Mammary epithelial cell (primary cell): ENCODE measurements at places on chromosomes 6 and 20.

- DNase-seq, result no peak
These were observed 185.1 kb downstream of the CDH26 start for GRCh38 chr20:60143261-60143842.

- DNase-seq, result no peak
These were observed 88.3 kb downstream of the ZHX3 start for GRCh38 chr20:41229259-41229658.

DNA sequence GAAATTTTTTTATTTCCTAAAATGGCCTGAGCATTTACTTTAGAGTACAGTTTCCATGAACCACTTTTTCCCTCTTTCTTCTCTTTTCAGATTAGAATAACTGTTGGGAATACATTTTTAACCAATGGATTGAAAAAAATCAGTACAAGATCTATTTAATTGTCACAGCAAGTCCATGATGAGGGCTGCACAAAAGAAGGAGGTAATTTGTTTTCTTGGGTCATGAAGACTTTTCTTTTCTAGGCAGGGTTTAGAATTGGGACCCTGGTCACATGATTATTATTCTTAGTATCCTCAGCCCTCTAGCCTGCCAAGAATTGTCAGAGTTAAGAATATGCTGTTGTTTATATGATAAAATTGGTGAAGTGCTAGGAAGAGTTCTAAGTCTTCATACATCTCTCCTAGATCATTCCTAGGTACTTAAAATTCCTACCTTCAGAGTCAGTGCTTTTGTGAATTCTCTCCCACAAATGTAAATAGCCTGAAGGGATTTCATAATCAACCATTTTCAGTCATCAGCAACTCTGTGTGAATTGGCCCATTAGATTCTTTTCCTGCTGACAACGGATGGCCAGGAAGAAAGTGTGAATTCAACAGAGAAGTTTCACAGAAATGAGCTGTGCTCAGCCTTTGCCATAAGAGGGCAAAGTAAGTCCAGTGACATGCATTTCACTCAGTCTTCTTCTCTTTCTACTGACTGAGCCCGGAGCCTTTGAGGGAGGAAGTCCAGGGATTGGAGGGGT, 32.4 kb upstream of the TPBG start:
- peak; percentile 92 for DNase-seq

GRCh38 chr6:34679552-34680253, 16.9 kb downstream of the ILRUN start:
- no peak for DNase-seq

DNA sequence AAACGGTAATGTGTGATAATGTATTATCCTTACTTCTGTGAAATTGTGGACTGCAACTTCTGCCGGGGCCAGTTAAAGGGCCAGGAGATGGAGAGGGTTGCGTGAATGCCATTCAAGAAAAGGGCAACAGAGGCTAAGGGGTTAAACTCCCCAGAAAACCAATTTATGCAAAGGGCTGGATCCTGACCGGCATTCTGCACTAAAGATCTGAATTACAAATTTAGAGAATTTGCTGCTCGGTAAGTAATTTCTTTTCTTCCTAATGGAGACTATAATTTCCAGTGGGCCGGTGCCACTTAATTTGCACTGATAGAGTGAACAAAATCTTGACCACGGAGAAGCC, 130.1 kb downstream of the BCAS1 start:
- no peak for DNase-seq

DNA sequence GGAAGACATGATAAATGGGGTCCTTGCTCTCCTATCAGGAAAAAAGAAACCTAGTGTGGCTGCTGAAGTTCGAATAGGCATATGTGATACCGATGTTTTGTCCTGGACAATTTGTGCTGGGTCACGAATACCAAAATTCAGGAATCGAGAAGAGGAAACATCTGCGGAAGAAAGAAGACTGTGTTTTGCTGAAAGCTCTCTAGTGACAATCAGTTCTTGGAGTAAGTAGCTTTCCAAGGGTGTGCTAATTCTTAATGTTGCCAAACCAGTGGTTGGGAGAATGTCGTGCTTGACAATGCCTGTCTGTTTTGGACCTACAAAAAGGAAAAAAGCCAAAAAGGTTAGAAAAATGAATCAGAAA, 956.1 kb downstream of the PHF3 start:
- no peak for DNase-seq

GRCh38 chr20:25489221-25489871, 81.9 kb downstream of the GINS1 start:
- DNase-seq, result no peak

DNA sequence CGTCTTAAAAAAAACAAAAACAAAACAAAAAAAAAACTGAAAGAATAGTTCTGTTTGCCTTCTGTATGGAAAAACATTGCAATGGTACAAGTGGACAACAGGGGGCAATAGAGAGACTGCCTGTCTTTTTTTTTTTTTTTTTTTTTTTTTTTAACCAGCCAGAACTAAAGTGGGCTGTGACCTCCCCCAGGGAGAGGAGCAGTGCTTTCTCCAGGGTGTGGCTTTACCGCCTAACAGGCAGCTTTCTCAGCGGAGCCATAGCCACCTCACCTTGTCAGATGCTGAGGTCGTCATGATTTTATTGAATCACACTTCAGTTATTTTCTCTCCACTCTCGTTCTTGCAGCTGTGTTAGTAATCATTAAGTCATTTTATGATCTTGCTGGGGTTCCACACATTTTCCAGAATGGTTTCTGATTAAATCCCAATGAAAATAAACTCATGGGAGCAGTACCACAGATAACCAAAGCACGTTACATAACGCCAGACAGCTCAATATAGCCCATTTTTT, 78.4 kb downstream of the GMPR start:
- DNase-seq, result peak; percentile 60

DNA sequence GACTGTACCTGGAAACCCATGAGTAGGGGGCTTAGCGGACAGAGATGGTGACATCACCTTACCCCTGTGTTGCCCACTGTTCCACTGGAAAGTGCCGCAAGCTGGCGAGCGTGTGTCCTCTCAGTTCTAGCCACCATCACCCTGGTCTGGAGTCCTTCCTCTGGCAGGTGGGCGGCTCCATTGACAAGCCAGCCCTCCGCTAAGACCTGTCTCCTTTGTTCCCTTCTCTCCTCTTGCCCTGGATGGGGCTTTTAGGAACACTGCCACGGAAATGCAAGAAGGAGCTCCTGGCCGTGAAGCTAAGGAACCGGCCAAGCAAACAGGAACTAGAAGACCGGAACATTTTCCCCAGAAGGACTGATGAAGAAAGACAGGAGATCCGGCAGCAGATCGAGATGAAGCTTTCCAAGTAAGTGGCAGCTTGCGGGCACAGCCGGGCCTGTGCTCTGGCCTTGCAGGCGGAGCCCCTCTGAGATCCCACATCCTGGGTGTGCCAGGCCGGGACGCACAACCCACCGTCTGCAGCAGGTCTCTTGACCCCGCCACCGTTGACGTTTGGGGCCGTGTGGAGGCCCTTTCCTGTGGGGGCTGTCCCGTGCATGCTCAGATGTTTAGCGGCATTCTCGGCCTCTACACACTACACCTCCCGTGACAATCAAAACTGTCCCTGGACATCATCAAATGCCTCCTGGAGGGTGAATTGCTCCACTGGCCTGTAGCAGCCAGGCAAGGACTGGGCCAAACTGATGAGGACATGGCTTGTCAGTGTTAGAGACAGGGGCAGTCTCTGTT, 127.5 kb downstream of the SYCP2 start:
- no peak for DNase-seq

GRCh38 chr6:12064131-12064530, 52.0 kb downstream of the HIVEP1 start:
- no peak for DNase-seq

DNA sequence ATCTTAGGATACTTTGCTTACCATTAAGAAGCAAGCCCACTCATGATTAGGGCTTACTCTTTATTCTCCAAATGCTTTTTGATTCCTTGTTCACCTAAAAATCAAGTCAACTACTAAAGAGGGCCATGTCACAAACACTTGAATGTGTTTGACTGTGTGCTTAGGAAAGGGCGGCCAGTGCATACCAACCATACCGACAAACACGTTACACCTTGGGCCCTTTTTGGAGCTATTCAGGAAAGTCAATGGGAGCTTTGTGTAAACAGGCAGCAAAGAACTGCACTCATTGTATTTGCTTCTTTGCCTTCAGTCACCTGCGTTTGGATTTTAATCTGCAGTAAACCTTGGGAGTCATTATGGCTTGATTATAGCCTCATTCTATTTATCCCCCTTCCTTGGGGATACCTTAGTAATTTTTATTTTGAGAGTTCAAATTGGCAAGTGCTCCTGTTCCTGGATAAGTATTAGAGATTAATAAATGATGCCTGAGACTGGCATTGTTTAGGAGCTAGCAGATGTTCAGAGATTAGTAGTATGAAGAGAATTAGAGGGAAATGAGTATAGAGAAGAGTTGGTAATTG, 102.6 kb upstream of the HDGFL1 start:
- DNase-seq, result no peak

DNA sequence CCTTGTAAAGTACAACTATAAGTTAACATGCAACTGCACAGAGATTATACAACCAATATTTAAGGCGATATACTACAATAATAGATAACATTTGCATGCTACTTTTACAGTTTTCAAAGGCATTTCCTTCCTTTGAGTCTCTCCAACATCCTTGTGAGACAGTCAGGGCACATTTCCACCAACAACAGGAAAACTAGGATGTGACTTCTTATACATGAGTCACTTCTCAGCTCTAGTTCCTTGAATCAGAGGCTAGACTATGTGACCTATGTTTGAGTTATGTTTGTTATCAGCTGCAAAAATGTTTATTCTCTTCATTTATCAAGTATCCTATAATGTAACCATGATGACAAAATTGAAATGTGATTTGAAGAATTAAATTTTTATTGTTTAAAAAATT, 51.7 kb upstream of the TFAP2D start:
- no peak for DNase-seq

GRCh38 chr6:137731960-137732616, 135.0 kb upstream of the TNFAIP3 start:
- peak; percentile 80 for DNase-seq

GRCh38 chr6:224350-224749, 67.9 kb upstream of the DUSP22 start:
- no peak for DNase-seq

- no peak for DNase-seq
These were observed 74.6 kb upstream of the TAB2 start for GRCh38 chr6:149242883-149243282.

GRCh38 chr6:10429638-10430427, 15.0 kb upstream of the TFAP2A start:
- peak; percentile 74 for DNase-seq

DNA sequence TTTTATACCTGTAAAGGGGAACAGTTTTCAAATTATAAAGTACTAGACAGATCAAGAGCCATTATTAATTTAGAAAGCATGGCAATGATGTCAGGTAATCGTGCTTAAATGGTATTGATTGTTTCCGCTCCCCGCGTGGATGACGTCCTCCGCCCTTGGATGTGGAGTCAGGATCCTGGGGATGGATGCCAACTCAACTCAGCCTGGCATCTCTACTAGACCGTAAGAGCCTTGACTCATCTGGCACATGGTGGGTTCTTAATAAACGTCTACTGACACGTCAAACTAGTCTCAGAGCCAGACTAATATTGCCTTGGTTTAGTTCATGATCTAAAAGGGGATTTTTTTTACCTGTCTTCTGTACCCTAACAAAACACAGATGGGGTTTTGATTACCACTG, 80.2 kb downstream of the LRFN2 start:
- DNase-seq, result no peak

- DNase-seq, result no peak
These were observed 75.1 kb upstream of the ATXN1 start for GRCh38 chr6:16836144-16836981.

- DNase-seq, result peak; percentile 1
These were observed 99.4 kb downstream of the EYA4 start for GRCh38 chr6:133340557-133340956.

GRCh38 chr20:16018881-16019280, 554.4 kb downstream of the KIF16B start:
- DNase-seq, result peak; percentile 12

DNA sequence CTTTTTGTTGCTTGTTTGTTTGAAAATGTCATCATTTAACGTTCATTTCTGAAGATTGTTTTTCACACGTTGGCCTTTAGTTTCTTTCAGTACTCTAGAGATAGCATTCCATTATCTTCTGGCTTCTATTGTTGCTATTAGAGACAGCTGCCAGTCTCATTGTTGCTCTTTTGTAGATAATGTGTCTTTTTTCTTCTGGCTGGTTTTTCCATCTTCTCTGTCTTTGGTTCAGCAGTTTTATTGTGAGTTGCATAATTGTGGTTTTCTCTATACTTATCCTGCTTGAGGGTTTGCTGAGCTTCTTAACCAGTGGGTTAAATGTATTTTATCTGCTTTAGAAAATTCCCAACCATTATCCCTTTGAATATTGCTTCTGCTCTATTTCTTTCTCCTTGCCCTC, 23.2 kb upstream of the AIG1 start:
- DNase-seq, result no peak

DNA sequence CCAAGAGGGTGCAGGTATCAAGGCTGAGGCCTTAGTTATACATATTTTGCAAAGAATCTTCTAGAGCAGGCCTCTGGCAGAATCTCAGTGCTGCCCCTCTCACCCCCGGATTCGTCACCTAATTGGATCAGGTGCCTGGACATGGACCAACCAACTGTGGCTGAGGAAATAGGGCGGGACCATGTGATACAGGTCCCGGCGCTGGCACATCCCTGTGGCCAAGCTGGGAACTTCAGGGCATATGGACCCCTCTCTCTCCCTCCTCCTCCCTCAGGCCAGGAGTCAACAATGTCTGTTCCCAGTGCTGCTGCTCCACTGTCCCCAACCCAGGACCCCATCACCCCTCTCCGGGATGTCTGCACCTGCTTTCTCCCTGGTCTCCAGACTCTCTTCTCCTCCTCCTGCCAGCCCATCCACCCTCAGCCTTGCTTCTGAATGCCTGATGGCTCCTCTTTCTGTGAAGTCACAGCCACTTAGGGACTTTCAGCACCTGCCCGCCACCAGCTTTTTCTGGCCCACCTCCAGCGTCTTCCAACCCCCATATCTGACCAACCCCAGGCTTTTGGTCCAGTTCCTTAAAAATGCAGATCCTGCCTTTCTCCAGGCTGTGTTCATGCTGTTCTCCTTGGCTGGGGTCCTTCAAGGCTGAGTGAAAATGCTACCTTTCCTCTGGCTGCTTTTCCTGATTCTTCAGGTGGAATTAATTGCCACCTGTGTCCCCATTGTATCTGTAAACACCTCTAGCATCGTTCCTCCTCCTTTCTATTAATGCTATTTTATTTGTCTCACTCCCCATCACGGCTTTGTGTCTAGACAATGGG, 19.0 kb upstream of the MLN start:
- DNase-seq, result no peak

GRCh38 chr6:24274441-24275083, 83.3 kb downstream of the DCDC2 start:
- peak; percentile 1 for DNase-seq

DNA sequence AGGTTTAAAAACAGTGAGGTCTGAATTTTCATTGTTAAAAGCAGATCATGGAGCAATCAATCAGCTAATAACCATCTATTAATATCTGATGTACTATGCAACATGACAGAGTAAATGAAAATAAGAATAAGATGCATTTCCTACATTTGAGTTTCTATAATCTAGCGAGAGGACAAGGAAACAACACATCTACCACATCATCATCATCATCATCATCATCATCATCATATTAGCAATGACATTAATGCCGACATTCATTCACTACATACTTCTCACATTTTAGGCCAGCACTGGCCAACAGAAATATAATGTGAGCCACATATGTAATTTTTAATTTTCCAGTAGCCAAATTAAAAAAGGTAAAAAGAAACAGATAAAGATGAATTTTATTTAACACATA, 110.0 kb downstream of the GMDS start:
- DNase-seq, result no peak

GRCh38 chr6:15413466-15414234, 167.8 kb downstream of the JARID2 start:
- DNase-seq, result no peak
